ENCODE measurements at places on chromosomes 6 and 20.

GRCh38 chr6:43703512-43704429 is 16.2 kb upstream of the MRPS18A start:
- no peak for DNase-seq

DNA sequence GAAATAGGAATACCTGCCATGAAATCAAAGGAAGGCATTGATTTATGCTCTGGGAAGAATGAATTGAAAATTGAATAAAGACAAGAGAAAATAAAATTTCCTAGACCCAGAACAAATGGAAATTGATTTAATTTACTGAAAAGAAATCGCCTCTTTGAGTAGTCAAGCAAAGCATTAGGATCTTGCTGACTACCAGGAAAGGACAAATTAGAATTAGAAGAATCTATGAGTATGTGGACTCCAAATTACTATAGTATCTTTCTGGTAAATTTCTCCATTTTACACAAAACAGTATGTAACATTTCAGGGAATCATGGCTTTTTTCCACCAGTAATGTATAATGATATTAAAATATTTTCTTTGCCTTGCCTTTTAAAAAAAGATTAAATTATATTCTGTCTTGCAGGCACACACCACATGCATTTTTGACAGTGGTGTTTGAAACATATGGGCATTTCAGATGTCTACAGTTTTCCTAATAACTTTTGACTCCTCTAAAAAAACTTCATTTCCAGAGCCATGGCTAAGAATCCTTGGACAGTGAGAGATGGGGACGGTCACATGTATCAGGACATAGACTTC is 768.7 kb upstream of the NRSN1 start:
- DNase-seq = no peak

- no peak for DNase-seq
These were observed 275.6 kb downstream of the TENT5A start for GRCh38 chr6:81476881-81477280.

GRCh38 chr6:26200918-26201721 is 113.9 kb downstream of the HFE start:
- no peak for DNase-seq

DNA sequence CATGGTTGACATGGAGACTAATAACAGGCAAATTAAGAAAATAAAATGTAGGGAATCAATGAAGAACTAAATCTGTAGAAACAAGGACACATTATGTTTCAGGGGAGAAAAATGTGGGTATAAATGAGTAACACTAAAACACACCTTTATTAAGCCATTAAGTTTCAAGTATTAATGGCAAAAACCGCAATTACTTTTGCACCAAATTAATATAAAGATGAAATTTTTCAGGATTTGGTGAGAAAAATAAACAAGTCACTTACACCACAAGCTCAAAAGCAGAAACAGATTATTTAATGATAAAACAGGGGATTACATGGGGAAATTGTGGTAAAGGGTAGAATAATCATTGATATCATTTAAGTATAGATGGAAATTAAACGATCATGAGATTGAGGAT is 793.8 kb upstream of the FLRT3 start:
- no peak for DNase-seq

- no peak for DNase-seq
These were observed 40.4 kb upstream of the TBC1D7 start for GRCh38 chr6:13368731-13369115.

DNA sequence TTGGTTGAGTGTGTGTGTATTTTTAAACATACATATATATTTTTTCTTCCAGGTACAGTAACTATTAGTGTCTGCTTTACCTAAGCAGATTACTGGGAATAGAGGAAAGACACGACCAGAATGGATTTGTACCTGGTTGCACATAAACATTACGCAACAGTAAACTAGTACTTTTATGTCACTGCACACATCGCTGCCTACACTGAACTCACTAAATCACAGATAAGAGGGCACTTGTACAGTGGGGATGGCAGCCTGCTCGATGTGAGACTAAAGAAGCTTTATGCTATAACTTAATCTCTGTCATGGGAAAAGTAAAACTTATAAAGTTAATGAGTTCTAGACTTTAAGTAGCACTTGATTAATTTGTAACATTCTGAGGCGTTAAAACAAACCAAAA is 89.5 kb upstream of the SIM1 start:
- no peak for DNase-seq

GRCh38 chr20:12152996-12153395 is 235.3 kb downstream of the BTBD3 start:
- DNase-seq = no peak

- DNase-seq = no peak
These were observed 12.8 kb downstream of the KCTD20 start for GRCh38 chr6:36455486-36456027.
